ENCODE measurements at places on chromosomes 5 and 9. TPM values are rescaled to one million over a fixed set of nuclear protein-coding genes. Genes with fewer than 3 reads are reported as not detected.

SLC6A19 gene
- total RNA-seq: not detected

GRCh38 chr9:94791435-94791834 lies 64.9 kb downstream of the AOPEP start:
- H3K27ac ChIP-seq: no peak overlapping the region
- no peak for DNase-seq
- H3K27me3 ChIP-seq: no peaks in the 10 kb centered on the region
- H3K4me1 ChIP-seq: no peaks in the 10 kb centered on the region
- no peak overlapping the region for H3K4me3 ChIP-seq
- H3K36me3 ChIP-seq: no peaks in the 10 kb centered on the region

DNA sequence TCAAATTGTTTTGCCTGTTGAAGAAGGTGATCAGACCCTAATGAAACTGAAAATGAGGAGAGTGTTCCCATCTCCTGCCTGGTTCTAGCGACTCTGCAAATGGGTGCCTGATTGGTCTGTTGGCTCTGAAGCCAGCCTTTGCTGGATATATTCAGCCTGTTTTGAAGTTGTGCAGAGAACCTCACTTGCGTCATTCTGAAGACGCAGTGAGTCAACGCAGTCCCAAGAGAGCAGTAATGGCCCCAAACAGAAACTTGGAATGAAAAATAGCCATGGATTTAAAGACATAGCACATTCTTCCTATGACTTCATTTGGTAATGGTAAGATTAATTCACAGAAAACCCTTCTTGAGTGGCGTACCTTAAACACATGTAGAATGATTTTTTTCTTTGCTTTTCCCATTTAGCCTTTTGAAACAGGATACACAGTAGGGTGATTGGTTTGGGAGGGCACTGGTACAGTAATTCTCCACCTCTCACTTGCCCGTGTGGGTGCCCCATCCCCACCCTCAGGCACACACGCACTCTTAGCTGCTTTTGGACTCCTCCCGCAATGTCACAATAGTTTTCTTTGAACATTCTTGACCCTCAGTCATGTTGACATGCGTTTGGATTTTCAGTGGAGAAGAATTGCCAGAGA lies 54.1 kb upstream of the ABL1 start:
- no peak overlapping the region for H3K4me3 ChIP-seq
- no peak for DNase-seq
- no peaks in the 10 kb centered on the region for H3K27me3 ChIP-seq
- H3K4me1 ChIP-seq: no peaks in the 10 kb centered on the region
- H3K36me3 ChIP-seq: no peaks in the 10 kb centered on the region
- H3K27ac ChIP-seq: no peak overlapping the region

- H3K27me3 ChIP-seq: no peaks in the 10 kb centered on the region
- no peak for DNase-seq
- no peaks in the 10 kb centered on the region for H3K4me1 ChIP-seq
These were observed 250.3 kb downstream of the ZSWIM6 start for GRCh38 chr5:61582205-61582820.

GRCh38 chr5:92704590-92704989 lies 876.4 kb downstream of the NR2F1-AS1 start:
- H3K4me3 ChIP-seq: no peak overlapping the region
- H3K36me3 ChIP-seq: no peaks in the 10 kb centered on the region
- DNase-seq: no peak
- H3K27me3 ChIP-seq: no peaks in the 10 kb centered on the region

DNA sequence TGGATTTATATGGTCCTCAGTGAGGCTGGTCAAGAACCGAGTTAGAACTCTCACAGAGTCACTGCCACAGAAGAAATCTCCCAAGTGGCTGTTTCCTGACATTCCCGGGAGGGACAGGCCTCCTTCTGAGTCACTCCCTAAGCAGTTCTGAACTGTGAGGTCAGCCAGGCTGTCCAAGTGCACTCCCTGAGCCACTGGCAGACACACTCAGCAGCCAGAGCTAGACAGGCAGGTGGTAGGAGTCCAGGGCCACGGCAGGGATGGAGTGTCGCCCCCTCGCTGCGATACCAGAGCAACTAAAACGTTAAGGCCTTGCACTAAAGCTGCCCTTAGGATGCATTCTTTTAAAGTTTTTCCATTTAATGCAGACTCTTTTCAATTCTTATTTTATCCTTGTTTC lies 3.4 kb downstream of the IL4 start:
- H3K4me1 ChIP-seq: no peaks in the 10 kb centered on the region
- H3K4me3 ChIP-seq: no peak overlapping the region
- H3K27me3 ChIP-seq: no peaks in the 10 kb centered on the region

All from naive thymus-derived CD4-positive, alpha-beta T cell (primary cell).